ENCODE measurements at places on chromosomes 16 and 17.

- no peaks in the 10 kb centered on the region for H3K36me3 ChIP-seq
- H3K27ac ChIP-seq, result no peak overlapping the region
- no peak overlapping the region for H3K4me3 ChIP-seq
- DNase-seq, result no peak
These were observed 29.0 kb downstream of the IL21R start for GRCh38 chr16:27430923-27431484.

DNA sequence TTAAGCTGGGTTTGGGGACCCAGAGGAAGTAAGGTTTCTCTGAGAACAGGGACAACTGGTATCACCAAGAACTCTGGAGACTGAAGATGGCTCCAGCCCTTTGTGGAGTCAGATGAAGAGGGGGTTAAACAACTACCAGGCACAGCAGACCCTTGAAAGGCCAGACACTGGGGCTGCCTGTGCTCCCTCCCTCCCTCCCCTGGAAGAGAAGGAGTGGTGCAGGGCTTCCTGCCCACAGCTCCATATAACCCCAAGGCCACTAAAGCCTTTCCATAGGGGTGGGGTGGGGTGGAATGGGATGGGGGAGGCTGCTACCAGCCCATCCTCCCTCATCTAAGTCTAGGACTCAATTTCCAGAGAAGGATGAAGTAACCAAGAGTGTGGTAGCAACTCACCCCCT, 66.7 kb downstream of the CCDC182 start:
- peak; percentile 37 for DNase-seq
- peaks cover 21% of the 10 kb centered on the region for H3K36me3 ChIP-seq
- no peaks in the 10 kb centered on the region for H3K4me1 ChIP-seq
- no peak overlapping the region for H3K27ac ChIP-seq
- H3K4me3 ChIP-seq, result no peak overlapping the region

GRCh38 chr16:22188595-22189442, 17.3 kb upstream of the EEF2K start:
- peak overlapping the region; percentile 81 for H3K27ac ChIP-seq
- DNase-seq, result peak; percentile 71
- no peaks in the 10 kb centered on the region for H3K36me3 ChIP-seq
- no peak overlapping the region for H3K4me3 ChIP-seq
- H3K4me1 ChIP-seq, result peaks cover 32% of the 10 kb centered on the region

DNA sequence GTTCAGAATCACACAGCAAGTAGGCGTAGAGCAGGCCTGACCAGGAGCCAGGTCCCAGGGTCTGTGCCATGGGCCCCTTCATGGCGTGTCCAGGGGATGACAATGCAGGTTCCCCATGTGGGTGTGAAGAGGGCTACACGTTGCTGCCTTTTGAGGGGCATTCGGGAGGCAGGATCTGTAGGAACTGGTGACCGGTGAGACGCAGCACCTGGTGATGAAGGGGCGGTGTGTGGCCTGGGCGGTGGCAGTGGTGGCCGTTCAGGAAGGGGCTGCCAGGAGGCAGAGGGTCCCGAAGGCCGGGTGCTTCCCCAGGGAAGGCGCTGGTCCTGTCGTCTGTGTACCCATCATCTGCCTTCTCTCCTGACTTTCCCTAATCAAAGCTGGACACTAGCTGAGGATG, 34.6 kb downstream of the ZNF750 start:
- DNase-seq, result no peak
- no peaks in the 10 kb centered on the region for H3K27me3 ChIP-seq
- no peak overlapping the region for H3K4me3 ChIP-seq
- H3K4me1 ChIP-seq, result peaks cover 12% of the 10 kb centered on the region

GRCh38 chr16:31529108-31529936, 1.6 kb downstream of the AHSP start:
- no peaks in the 10 kb centered on the region for H3K36me3 ChIP-seq
- H3K27me3 ChIP-seq, result peaks cover 30% of the 10 kb centered on the region
- no peak for DNase-seq
- peak overlapping the region; percentile 42 for H3K4me3 ChIP-seq
- H3K27ac ChIP-seq, result no peak overlapping the region
